Forelimb muscle (tissue), 1 donor: ENCODE measurements at places on chromosomes 4 and X. TPM values are rescaled to one million over a fixed set of nuclear protein-coding genes. Genes with fewer than 3 reads are reported as not detected.

The CDKN2AIP gene
- polyA plus RNA-seq: 13.8 TPM

The CFAP99 gene
- 0.15 TPM for polyA plus RNA-seq

The RNF212 gene
- polyA plus RNA-seq: 1.7 TPM

The ARHGAP24 gene
- polyA plus RNA-seq: 53.2 TPM

The OTOP1 gene
- not detected for polyA plus RNA-seq

The ARMCX6 gene
- 126 TPM for polyA plus RNA-seq

The UGT8 gene
- polyA plus RNA-seq: 0.32 TPM

The RBM46 gene
- not detected for polyA plus RNA-seq

GRCh38 chr4:61376301-61376700 lies 176.2 kb downstream of the ADGRL3 start:
- DNase-seq: no peak

GRCh38 chr4:99405433-99406115 lies 29.6 kb downstream of the ADH7 start:
- peak; percentile 81 for DNase-seq

- no peak for DNase-seq
Observed at GRCh38 chrX:9961750-9962149, 5.4 kb upstream of the CLDN34 start.
